ENCODE measurements at places on chromosomes 3 and 15.
A peak's percentile ranks its signal among the peaks of the same experiment; 100 is the strongest.

- no peak for DNase-seq
Observed at GRCh38 chr15:48060396-48060795, 60.4 kb upstream of the SLC24A5 start.

DNA sequence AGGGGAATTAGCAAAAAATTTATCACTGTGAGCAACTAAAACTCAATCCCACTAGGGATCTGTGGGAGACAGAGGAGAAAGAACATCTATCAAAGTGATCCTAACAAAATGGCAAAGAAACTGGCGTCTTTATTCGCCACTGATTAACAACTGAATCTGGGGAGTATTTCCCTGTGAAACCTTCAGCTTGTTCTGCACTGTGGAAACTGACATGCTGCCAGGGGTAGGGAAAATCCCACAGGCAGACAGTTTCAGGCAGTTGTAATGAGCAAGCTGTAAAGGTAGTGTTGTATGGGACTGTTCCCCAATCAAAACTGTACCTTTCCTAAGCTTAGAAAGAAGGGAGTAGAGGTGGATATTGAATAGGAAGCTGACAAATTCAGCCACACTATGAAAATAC is 611.7 kb downstream of the VGLL3 start:
- DNase-seq, result no peak

DNA sequence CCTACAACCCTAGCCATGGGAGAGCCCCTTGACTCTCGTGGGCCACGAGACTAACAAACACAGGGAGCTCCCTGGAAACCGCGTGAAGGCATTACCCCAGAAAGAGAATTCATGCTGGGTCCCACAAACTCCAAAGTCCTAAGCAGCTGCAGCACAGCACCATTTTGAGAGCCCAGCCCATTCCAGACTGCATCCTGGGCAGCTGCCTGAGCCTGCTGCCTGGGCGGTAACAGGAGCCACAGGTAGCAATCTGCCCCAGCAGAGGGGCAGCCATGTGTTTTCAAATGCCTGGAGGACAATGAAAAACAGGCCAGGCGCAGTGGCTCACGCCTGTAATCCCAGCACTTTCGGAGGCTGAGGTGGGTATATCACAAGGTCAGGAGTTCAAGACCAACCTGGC is 62.9 kb upstream of the TBC1D23 start:
- DNase-seq, result no peak

GRCh38 chr3:152258448-152259393 is 10.0 kb upstream of the MBNL1 start:
- DNase-seq, result peak; percentile 82

DNA sequence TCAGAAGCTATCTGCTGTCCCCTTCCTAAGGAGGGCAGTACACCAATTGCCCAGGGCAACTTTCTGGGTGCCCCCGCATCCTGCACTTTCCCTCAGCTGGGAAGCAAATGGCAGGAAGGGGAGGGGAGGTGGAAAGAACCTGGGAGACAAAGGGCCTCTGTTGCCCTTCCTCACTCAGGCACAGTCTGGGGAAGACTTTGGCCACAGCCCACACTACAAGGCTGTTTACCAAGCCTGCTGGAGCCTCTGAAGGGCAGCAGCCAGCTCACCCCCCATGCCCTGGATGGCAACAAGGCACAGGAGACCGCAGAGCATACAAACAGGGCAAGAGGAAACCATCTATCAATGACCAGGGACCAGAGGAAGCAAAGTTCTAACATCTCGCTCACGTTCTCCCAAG is 42.4 kb downstream of the ARRDC4 start:
- DNase-seq, result no peak

GRCh38 chr3:88469216-88469615 is 319.5 kb downstream of the C3orf38 start:
- no peak for DNase-seq

- no peak for DNase-seq
Observed at GRCh38 chr3:71180524-71180923, 403.0 kb downstream of the FOXP1 start.

DNA sequence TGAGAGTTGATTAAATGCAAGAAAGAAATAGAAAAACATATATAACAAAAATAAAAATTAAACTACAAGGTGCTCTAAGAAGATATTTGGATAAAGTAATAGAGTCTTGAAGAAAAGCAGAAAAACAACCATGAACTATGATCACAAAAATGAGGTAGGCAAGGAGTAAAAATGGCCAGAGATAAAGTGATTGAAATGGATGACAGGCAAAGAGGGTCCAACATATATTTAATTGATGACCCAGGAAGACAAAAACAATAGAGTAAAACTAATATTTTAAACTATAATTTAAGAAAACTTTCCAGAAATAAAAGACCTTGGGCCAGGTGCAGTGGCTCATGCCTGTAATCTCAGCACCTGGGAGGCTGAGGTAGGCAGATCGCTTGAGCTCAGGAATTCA is 22.1 kb upstream of the WDR49 start:
- no peak for DNase-seq

- no peak for DNase-seq
Observed at GRCh38 chr3:73187328-73187727, 125.9 kb downstream of the EBLN2 start.

- DNase-seq, result no peak
Observed at GRCh38 chr3:122688996-122689395, 8.4 kb downstream of the PARP14 start.

DNA sequence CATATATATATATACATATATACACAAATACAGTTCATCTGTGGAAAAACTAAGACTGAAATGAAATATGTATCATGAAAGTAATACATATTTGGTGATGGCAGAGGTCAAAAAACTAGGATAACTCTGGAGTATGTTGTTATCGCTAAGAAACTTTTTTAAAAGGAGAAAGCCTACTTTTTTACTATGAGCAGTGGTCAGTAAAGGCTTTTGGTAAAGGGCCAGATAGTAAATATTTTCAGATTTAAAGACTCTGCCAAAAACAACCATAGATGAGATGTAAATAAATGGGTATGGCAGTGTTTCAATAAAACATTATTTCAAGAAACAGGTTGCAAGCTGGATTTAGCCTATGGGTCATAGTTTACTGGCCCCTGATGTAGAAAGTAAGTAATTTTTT is 93.8 kb upstream of the TGFBR2 start:
- no peak for DNase-seq

GRCh38 chr3:242602-243355 is 46.2 kb downstream of the CHL1 start:
- DNase-seq, result no peak

DNA sequence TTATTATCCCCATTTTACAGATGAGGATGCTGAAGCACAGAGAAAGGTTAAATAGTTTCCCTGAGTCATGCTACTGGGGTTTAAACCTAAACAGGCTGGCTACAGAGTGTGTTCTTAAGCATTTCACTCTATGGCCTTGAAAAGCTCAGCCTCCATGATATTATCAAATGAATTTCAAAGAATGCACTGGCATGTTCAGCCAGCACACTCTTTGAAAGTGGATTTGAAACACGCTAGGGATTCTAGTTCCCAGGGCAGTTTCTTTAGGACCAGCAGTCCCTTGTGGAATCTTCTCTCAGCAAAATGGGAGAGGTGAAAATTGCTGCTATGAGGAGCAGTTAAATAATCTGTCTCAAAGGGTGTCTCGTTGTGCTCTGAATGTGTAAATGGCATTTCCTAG is 213.3 kb downstream of the EPHB1 start:
- no peak for DNase-seq

- DNase-seq, result no peak
Observed at GRCh38 chr3:145972851-145973250, 188.1 kb downstream of the PLOD2 start.

DNA sequence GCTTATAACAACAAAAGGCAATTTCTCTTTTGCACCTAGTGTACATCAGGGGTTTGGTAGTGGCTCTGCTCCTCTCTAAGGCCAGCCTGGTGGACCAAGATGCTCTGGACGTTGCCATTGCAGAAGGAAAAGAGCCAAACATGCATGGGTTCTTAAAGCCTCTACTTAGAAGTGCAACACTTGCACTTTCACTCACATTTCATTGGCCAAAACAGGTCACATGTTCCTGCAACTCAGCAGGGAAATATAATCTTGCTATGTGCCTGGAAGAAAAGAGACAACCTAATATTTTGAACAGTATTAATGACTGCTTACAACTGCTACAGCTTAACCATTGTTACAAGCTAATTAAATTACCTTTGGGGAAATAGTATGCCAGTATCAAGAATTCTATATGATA is 182.9 kb downstream of the IL5RA start:
- DNase-seq, result no peak

DNA sequence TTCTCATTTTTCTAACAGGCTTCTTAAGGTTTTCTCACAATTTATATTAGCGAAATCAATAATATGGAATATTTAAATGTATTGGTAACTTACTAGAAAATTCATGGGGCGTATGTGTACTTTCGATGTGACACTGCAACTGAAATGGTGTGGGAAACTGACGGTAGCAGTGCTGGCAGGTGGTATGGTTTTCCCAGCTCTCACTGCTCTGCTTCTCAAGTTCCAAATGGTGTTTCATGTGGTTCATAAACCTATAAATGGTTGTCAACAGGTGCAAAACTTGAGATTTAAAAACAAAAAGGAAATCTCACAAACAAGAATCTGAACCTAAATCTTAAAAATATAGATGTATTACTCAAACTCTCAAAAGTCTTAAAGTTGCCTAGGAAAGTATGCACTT is 54.7 kb downstream of the ZNF280D start:
- no peak for DNase-seq

GRCh38 chr3:123762805-123763204 is 121.3 kb downstream of the MYLK start:
- DNase-seq, result no peak

DNA sequence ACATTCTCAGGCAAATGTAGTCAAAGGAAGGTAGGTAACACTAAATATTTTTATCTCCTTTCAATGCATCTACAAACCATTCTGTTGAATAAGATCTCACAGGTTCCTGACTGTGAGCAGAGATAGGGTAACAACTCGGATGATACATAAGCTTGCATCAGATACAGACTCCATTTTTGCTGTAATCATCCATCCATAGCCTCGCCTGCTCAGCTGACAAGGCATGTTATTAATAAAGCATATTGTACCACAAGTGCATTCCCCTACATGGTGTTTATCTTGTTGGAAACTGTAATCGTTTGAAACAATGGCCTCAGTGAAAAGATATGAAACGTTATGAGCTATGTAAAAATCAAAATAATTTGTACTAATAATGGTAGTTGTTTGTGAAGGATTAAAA is 35.4 kb upstream of the TCF12 start:
- no peak for DNase-seq

DNA sequence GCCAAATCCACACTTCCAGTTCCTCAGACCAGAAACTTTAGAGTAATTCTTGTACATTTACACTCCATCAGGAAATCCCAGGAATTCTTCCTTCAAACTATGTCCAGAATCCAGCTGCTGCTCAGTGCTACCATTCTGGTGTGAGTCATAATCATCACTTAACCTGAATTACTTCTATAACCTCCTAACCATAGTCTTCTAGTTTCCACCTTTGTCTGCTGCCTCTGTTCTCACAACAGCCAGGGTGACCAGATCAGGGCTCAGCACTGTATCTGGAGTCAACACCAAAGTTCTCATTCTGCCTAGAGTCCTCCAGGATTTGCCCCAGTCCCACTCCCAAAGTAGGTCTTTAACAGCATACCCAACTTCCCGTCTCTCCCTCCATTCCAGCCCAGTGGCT is 3.4 kb downstream of the CLDND1 start:
- peak; percentile 14 for DNase-seq

- DNase-seq, result no peak
Observed at GRCh38 chr15:51289290-51289689, 49.1 kb downstream of the CYP19A1 start.

DNA sequence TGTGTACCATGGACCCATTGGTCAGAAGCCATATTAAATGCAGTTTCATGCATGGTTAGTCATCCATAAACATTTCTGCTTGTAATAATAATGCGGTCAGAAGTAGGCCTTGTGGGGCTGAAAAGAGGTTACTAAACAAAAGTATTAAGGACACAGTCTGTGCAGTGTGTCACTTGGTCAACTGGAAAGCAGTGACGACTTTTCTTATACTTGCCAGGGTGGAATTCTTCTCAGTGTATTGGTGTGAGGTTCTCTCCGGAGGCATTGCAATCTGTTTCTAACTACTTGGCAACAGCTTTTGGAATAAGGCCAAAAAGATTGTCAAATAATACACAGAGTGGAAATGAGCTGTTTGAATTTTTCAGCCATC is 46.8 kb downstream of the CHL1 start:
- no peak for DNase-seq

DNA sequence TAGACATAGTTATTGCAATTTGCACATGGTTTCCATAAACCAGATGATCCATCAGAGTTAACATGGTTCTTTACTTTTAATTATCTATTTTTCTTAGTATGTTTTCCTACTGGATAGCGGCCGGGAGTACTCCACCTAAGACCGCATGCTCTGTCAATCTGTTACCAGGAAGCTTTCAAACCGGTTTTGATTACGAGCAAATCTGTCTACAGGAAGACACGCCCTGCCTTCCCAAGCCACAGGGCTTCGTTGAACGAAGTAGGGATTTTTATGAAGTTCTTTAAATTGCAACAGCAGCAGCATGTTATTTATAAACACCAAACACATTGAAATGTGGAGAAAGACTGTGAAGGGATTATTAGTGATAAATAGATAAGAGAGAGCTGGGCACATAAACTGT is 283.3 kb upstream of the ROBO2 start:
- DNase-seq, result no peak

GRCh38 chr3:18234717-18235335 is 190.3 kb downstream of the SATB1 start:
- DNase-seq, result no peak

GRCh38 chr3:35659768-35660167 is 20.4 kb downstream of the ARPP21 start:
- peak; percentile 16 for DNase-seq

- no peak for DNase-seq
Observed at GRCh38 chr3:45906681-45907407, 20.5 kb downstream of the CCR9 start.

- no peak for DNase-seq
Observed at GRCh38 chr3:172569128-172570008, 46.1 kb upstream of the TNFSF10 start.

GRCh38 chr15:41286665-41287333 is 45.6 kb downstream of the OIP5 start:
- DNase-seq, result no peak

GRCh38 chr3:63927422-63928280 is 15.5 kb upstream of the SCAANT1 start:
- no peak for DNase-seq

GRCh38 chr3:183819831-183820230 is 5.5 kb downstream of the MAP6D1 start:
- DNase-seq, result no peak

GRCh38 chr3:122395582-122395981 is 11.6 kb downstream of the FAM162A start:
- DNase-seq, result no peak

DNA sequence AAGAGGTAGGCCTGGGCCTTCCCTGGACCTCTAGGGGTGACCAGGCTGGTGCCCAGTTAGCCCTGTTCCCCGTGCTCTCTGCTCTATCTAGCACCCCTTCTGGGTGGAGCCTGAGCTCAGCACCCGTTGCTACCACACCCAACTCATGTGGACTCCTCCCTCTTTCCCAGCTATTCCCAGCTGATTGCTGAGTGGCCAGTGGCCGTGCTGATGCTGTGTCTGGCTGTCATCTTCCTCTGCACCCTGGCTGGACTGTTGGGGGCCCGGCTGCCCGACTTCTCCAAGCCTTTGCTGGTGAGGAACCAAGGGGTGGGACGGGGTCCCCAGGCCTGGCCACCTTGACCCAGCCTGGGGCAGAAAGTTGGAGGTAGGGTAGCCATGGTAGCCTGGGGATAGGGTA is 6.2 kb downstream of the DISP2 start:
- DNase-seq, result no peak
